Activated naive CD4-positive, alpha-beta T cell treated with Interleukin-2 at 50 U/mL for 16 hours (primary cell): ENCODE measurements at places on chromosomes 11 and 22.
A peak's percentile ranks its signal among the peaks of the same experiment; 100 is the strongest.

DNA sequence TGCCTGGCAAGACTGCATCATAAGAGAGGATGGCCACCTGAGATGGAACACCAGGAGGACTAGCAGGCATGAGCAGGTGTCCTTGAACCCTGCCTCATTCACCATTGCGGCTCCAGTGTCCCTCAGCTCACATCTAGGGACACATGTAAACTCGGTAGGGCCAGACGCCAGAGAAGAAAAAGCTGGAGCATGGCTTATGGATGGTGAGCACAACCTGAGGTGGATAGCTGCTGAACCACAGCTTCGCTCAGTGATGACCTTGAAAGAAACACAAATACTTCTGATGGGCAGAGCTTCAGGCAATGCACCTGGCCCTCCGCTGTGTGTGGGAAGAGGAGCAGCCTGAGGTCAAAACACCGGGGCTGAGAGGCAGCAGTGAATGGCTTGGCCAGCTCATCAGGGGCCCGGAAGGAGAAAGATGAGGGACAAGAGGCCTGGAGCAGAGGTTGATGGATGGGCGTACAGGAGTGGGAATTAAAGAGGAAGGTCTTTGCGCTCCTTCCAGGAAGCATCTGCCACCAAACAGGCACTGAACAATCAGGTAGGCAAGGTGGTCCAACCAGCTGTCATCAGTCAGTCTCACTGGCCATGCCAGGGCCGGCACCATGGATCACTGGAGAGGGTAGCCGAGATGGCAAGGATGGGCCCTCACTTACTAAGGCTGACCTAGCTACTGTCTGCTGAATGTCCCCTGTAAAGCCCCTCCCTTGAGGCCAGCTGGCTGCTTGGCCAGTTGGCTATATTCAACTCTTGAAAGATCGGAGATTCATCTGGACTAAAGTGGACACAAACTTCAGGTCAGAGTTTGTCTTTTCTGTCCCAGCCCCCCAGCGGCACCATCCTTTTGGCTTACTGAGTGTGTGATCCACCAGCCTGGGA lies 89.7 kb downstream of the MYEOV start:
- DNase-seq, result no peak

- no peak for DNase-seq
Measured at GRCh38 chr11:34827228-34827627, 89.0 kb downstream of the APIP start.

- DNase-seq, result no peak
Measured at GRCh38 chr22:35950262-35950661, 78.4 kb downstream of the RBFOX2 start.

DNA sequence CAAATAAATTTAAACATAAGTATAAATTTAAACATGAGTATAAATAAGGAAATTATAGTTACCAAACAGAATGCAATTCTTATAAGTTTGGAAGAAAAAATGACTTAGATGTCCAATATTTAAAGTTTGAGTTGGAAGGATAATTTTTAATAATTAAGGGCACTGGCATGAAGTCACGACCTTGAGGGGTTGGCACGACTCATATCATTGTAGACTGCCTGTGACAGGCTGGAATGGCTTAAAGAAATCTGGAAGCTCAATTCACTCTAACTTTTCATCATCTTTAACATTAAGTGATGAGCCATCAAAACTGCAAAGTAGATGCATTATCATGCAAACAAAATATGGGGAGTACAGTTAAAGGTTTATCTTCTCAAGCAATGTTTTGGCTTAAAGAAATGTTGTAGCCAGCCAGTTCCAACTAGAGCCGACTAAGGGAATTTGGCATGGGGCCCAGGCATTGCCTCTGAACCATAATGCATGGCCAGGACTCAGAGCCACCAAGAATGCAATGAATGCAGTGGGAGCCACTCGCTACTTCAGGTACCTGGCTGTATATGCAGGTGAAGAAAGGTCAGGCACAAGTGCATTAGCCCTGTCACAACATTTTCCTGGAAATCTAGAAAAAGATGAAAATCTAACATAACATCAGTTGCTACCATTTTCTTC lies 33.4 kb downstream of the PGR start:
- no peak for DNase-seq

DNA sequence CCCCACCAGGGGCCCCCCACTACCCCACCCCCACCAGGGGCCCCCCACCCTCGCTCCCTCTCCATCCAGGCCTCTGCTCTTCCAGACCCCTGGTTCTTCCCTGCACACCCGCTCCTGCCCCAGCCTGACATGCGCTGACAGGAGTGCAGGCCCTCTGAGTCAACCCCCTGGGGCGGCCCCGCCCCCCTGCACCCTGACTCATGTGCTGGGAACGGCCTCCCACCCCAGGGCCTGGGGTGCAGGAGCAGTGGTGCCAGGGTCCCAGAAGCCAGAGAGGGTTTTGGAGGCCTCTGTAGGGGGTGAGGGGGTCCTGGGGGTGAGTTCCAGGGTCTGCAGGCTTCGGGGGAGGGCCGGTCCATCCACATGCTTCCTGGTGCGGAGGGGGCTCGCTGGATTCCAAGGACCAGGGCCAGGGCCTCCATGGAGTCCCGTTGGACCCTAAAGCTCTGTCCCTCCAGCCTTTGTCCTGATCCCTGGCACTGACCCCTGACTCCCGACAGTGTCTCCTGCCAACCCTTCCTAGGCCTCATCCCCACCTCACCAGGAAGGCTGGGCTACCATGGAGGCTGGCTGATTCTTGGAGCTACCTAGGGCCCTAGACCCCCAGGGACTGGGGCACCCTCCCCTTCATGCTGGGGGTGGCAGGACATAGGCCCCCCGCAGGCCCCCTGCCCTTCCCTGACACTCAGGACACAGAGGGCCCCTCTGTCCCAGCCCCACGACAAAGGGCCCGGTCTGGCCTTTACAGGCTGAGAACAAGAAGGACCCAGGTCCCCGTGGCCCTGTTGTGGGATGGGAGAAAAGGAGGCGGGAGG lies 583 bp upstream of the PKP3 start:
- peak; percentile 26 for DNase-seq

- DNase-seq, result no peak
Measured at GRCh38 chr11:1297011-1297575, 12.3 kb downstream of the TOLLIP start.

GRCh38 chr11:58640386-58641023 lies 18.0 kb downstream of the CNTF start:
- DNase-seq, result no peak

- no peak for DNase-seq
Measured at GRCh38 chr22:49659924-49660315, 167.8 kb downstream of the BRD1 start.

- no peak for DNase-seq
Measured at GRCh38 chr11:99960536-99960935, 726.6 kb upstream of the ARHGAP42 start.

GRCh38 chr22:23178512-23179254 lies 1.6 kb upstream of the BCR start:
- DNase-seq, result peak; percentile 69

DNA sequence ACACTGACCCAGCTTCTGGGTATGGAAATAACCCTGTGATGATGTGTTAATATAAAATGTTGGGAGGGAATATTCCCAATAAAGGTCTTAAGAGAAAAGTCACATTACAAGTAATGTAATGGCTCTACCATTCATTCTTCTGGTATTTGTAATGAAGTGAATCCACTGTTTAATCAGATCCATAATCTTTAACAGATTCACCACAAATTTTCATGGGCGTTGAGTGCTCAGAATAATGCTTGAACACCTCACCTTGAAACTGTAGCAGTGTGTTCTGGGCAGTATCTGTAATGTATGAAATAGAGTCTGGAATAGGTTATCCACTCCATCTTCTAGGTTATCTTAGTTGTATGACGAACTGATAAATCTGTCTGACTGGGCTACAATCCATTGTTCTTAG lies 26.6 kb upstream of the CRTAM start:
- DNase-seq, result no peak

DNA sequence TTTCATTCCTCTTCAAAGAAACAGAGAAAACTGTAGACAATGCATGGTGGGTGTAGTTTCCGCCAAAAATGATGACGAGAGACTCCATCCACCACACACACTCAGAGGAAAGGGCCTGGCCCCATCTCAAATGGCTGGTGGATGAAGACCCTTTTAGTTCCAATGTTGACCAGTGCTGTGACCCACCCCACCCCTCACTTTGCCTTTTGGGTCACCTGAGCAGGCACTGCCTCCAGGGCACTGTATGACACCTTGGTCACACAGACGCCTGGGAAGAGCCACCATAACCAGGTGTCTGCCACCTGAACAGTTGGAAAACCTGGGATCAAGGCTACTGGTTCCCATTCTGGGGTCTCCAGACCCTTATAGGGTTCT lies 121.3 kb downstream of the MPPED1 start:
- no peak for DNase-seq

GRCh38 chr11:128937480-128937879 lies 5.2 kb downstream of the TP53AIP1 start:
- no peak for DNase-seq

DNA sequence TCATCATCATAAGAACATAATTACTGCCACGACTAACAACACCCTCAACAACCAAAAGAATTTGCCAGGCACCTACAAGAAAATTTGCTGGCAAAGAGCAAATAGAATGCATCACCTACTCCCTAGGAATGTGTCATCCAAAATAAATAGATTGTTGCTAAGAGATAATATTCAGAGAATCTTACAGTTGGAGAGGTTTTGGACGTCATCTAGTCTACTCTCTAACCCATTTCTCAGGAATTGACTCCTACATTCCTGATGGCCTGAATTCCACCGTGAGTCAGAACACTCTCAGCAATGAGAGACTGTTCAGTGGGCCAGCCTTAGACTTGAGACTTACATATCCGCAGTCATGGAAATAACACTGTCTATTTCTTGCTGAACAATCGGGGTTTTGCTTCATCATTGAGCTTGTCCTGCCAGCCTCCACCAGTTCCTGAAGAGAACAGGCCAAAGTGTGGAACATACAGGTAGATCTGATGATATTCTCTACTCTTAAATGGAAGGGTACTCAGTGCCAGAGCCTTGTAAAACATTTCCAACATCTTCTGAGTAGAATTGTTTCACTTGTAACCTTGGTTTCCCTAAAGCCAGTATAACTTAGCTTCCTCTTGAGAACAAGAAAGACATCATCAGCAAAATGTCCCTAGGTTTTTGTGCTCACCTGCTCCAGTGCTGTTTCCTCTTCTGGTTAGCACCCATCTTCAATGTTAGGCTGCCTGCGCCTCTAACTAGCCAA lies 8.3 kb downstream of the KIRREL3 start:
- DNase-seq, result no peak

DNA sequence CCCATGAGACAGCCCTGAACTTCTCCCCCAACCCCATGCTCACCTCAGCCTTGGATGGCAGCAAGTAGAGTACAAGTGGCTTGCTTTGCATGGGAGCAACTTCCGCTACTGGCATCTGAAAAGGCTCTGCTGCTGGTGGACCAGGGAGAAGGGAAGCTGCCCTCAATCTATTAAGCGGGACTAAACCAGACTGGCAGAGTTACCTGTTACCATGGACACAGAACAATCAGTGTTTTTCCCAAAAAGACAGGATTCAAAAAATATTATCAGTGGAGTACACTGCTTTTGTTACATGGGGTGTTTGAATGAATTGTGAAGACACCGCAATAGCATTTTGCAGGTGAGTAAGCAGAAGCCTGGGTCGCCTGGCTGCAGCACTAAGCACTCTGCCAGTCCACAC lies 631.4 kb upstream of the B3GAT1 start:
- DNase-seq, result no peak

- no peak for DNase-seq
Measured at GRCh38 chr11:42778193-42778592, 533.6 kb upstream of the API5 start.

DNA sequence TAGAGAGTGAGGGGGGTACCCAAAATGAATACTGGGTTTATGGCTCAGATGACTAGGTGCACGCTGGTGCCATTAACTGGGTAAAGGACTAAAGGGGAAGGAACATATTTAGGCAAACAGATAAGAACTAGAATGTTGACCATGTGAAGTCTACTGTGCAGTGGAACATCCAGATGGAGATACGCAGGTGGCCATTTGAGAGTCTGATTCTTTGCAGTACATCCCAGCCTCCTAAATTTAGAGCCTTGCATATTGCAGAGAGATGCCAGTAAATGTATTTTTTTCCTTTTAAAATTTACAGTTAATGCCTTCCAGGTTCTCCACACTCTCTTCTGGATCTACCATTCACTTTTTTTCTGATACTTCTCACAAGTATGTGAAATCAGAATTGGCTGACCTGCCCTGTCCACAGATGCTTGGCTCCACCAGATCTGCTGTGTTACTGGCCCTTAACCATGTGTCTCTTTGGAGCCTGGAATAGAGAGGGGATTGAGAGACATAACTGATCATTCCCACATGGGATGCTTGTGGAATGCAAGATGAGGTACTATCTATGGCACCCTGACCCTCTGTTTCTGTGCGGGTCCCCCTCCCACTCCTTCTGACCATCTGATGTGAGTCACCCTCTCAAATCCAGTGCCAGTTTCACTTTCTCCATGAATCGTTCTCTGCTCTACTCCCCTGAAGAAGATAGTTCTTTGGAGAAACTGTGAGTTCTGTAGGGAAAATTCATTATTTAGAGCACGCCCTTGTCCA lies 77.0 kb upstream of the NCAM1 start:
- no peak for DNase-seq

- peak; percentile 47 for DNase-seq
Measured at GRCh38 chr11:128776424-128777284, 82.8 kb downstream of the FLI1 start.

DNA sequence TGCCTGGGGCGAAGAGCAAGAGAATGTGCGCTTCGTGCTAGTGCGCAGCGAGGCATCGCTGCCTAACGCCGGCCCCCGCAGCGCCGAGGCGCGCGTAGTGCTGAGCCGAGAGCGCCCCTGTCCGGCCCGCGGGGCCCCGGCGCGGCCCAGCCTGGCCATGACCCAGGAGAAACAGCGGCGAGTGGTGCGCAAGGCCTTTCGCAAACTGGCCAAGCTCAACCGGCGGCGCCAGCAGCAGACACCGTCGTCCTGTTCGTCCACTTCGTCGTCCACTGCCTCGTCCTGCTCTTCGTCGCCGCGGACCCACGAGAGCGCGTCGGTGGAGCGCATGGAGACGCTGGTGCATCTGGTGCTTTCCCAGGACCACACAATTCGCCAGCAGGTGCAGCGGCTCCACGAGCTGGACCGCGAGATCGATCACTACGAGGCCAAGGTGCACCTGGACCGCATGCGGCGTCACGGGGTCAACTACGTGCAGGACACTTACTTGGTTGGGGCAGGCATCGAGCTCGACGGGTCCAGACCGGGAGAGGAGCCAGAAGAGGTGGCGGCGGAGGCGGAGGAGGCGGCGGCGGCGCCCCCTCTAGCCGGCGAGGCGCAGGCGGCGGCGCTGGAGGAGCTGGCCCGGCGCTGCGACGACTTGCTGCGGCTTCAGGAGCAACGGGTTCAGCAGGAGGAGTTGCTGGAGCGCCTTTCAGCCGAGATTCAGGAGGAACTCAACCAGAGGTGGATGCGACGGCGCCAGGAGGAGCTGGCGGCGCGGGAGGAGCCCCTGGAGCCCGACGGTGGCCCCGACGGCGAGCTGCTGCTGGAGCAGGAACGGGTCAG lies 1.0 kb downstream of the RASSF10 start:
- no peak for DNase-seq

DNA sequence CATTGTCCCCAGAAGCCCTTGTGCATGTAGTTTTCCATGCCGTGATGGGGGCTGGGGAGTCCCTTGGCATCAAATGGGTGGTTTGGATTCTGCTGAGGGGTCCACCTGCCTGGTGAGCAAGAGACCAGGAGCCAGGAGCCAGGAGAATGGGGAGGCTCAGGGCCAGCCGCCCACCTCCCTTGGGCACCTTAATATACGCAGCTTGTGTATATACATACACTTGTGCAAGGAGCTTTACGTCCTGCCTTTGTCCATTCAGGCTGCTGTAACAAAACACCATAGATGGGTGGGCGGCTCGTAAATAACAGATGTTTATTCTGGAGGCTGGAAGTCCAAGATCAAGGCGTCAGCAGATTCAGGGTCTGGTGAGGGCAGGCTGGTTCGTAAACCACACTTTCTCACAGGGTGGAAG lies 62.5 kb downstream of the SMIM38 start:
- no peak for DNase-seq

- DNase-seq, result peak; percentile 55
Measured at GRCh38 chr11:43830928-43831440, 49.6 kb upstream of the ALKBH3 start.
